ENCODE measurements at places on chromosomes 1 and 21.

GRCh38 chr1:156864796-156865195, 4.1 kb downstream of the NTRK1 start:
- no peak for DNase-seq

DNA sequence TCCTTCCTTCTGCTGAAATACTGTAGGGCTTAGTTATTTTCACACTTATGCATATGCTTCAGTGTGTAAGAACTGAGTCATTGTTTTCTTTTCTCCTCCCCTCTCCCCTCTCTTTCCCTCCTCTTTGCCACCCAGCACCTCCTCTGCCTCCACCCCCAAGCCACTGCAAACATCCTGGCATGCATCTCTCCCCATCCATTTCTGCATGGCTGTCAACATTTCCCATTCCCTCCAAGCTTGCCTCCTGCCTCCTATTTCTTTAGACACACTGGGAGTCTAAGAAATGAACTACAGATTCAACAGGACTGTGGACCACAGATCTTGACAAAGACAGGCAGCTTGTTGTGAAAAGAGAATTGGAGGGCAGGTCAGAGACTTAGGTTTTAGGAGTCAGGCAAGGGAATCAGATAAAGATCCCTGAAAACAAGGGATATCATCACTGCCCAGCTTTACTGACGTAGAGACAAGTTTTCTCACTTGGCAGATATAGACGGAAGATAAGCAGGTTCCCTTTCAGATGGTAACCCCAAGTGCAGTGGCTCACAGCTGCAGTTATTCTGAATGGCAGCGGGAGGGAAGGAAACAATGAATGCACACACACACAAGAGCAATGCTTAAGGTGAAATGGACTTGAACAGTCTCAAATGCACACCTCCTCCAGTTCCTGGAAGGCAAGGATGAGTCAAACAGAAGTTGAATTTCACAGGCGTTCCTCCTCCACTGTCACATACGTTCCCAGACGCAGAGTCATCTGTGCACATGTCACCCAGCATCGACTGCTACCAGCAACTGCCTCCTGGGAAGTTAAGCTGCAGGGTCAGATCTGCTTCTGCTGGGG, 56.1 kb downstream of the HIVEP3 start:
- DNase-seq, result peak; percentile 58

DNA sequence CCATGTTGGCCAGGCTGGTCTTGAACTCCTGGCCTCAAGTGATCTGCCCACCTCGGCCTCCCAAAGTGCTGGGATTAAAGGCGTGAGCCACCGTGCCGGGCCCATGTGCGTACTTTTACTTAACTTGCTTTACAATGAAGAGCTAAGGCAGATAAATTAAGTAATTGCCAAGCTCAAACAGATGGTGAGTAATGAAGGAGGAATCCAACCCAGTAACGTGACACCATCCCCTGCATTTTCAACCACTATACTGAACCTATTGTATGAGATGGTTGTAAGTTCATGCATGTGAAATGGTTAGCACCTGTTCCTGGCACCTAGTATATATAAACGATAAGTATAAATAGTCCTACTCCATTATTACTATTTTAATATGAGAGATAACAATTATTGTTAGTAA, 588.0 kb upstream of the BEND5 start:
- DNase-seq, result no peak

DNA sequence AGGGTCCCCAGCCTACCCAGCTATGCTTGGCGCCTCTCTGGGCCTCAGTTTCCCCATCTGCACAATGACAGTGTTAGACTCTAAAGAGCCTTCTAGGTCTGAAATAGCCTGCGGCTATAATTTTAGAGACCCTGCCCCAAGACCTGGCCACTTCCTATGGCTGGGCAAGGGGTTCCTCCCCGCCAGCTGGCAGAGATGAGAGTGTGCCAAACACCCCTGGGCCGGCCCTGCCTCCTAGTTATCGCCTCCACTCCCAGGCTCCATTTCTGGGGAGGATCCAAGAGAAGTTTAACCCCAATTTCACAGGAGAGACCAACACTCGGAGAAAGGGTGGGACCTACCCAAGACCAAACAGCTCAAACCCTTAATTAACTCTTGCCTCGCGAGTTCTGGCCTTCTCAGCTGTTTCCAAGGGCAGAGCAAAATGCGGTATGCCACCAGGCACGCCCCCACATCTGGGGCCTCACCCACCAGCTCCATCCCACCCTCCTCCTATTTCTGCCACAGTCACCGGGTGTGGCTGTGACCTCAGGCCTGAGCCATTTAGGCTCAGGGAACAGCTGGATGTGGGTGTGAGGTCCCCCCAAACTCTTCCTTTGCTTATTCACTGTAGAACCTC, 35.7 kb downstream of the TTC39A start:
- peak; percentile 46 for DNase-seq

- DNase-seq, result no peak
These were observed 180.3 kb downstream of the FAF1 start for GRCh38 chr1:50779801-50780200.

GRCh38 chr1:169949139-169949538, 55.4 kb upstream of the SCYL3 start:
- no peak for DNase-seq

DNA sequence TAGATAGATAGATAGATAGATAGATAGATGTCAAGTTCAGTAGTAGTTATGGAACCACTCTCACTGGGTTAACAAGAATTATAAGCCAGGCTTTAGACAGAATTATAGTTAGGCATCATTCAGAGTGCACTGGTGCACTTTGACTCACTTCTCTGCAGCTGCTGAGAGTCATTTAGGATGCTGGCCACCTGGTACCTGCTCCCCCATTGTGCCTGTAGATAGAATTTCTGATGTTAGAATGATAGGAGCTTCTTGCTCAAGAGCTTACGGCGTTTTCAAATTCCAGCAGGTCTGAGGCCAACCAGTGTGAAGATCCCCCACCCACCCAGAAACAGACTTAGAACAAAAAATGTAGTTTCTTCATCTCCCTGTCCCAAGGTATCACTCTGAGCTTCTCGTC, 107.8 kb upstream of the HMCN1 start:
- no peak for DNase-seq

DNA sequence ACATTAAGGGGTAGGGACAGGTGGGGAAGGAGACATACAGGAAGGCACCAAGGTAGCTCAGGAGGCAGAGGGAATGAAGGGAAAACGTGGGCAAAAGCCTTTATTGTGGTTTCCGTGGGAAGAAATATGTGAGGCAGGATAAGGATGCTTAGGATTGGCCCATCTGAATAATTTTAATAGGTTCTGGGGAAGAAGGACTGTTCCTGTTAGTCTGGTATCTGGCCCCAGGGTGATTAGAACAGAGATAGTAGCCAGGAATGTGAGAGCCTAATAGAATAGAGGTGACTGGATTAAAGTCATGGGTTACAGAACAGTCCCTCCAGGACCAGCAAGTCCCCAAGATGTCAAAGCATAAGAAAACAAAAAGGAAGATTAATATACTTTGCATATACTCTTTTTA, 545.2 kb upstream of the CAMK1G start:
- no peak for DNase-seq

DNA sequence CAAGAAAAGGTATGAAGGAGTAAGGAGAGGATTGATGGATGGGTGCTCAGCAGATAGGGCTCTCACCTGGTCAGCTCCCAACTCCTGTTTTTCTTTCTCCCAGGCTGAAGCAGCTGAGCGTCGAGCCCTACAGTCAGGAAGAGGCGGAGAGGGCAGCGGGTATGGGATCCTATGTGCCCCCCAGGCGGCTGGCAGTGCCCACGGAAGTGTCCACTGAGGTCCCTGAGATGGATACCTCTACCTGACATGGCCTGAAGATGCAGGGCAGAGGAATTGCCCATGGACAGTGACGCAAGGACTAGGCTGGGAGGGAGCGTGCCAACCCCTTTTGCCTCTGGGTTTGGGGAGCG, 739 bp downstream of the ZNF593 start:
- DNase-seq, result no peak

Data from activated naive CD4-positive, alpha-beta T cell treated with anti-CD3 and anti-CD28 coated beads, Interleukin-2, amount 50 U/mL, for 72 hours (primary cell).